ENCODE measurements at places on chromosomes 2 and 18.

DNA sequence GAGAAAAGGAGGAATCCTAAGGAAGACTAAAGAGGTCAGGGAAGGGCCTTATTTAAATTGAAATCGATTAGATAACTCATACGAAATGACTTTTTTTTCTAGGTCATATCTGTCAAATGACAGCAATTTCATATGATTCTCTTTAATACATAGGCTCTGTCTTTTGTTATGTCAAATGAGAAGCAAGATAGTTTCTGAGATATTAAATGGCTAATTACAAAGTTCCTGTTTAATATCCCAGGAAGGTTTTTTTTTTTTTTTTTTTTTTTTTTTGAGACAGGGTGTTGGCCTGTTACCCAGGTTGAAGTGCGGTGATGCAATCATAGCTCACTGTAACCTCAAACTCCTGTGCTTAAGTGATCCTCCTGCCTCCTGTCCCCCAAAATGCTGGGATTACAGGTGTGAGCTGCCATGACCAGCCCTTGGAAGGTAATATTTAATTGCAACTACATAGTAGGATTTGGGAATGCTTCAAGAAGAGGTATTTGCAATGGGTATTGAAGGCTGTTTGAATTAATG lies 48.0 kb upstream of the RMND5A start:
- DNase-seq: no peak

DNA sequence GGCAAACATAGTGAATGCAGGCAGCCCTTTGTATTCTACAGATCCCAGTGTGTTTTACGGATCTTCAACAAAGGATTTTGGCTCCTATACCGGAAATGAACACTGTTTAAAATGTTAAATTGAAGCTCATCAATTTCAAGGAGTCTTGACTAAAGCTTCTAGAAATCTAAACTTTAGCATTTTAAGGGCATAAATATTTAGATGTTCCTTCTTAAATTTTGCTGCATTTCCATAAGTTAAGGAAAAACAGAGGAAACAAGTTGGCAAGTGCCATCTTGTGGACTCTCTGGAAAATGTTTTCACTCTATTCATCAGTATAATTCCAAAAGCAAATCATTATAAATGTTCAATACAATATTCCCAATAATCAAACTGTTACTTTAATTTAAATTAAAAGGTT lies 19.6 kb downstream of the CHN1 start:
- peak; percentile 17 for DNase-seq

GRCh38 chr2:238790126-238790832 lies 57.6 kb upstream of the TWIST2 start:
- DNase-seq: no peak

- no peak for DNase-seq
Observed at GRCh38 chr2:62296034-62296831, 100.3 kb downstream of the B3GNT2 start.

GRCh38 chr2:126890136-126890510 lies 8.6 kb upstream of the TEX51 start:
- DNase-seq: no peak

- no peak for DNase-seq
Observed at GRCh38 chr2:136060416-136060815, 57.5 kb downstream of the CXCR4 start.

DNA sequence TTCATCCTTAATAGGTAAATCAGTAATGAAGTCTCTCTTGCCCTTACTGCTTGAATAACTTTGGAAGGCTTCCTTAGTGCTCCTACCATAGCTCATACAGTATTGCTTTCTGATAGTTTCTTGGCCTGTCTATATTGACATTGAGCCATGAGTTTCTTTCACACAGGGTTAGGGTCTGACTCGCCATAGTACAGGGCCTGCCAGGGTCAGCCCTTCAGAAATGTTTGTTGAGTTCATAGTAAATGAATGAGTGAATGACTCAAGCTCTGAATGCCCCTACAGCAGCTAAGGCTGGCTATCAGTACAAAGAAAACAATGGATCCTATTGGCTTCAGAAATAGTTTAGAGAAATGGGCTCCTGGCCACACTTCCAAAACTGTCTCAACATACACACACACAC lies 65.0 kb upstream of the LRATD1 start:
- DNase-seq: no peak

DNA sequence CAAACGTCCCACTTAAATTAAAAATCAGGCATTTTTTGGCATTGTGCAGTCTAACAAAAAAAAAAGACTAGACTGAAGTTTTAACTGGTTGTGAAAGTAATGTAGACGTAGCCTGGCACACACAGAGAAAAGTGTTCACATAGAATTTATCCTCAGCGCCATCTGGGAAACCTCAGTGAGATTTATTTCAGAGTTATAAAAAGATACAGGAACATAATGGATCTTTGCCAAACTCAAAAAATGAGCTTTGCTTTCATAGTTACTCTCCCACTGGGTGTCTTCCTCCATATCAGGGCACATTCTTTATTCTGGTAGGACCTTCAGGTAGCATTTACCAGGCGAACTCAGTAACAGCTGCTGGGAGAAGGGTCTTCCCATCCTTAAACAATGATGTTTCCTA lies 532.4 kb upstream of the SALL3 start:
- DNase-seq: no peak

DNA sequence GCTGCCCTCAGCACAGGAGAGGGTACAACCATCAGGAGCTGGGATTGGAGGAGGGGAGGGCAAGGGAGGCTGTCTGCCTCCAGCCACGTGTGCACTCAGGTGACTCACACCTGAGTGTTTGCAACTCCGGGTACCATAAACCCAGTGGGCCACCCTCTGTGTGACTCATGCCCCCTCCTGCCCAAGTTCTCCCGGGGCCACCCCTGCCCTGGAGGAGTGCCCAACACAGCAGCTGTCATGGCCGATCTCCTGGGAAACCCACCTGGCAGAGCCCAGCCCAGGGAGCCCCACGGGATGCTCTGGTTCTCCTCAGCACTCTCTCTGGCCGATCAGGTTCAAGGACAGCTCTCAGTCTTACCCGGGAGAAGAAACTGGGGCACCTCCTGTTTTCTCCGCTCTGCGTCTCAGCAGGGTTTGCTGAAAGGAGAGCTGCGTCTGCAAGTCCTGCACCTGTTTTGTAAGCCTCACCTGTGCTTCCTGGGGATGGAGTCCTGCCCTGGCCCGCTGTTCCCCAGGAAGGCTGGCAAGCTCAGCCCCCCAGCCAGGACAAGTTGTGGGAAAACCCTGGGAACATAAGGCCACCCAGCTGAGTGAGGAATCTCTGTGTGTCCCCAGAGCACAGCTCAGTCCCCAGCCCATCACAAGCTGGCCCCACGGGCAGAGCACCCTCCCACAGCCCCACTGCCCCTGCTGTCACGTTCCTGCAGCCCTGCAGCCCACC lies 44.0 kb upstream of the UBE2F start:
- no peak for DNase-seq

- DNase-seq: peak; percentile 72
Observed at GRCh38 chr18:54149078-54149697, 75.3 kb downstream of the MBD2 start.
